ENCODE measurements at places on chromosomes 7 and 10.

- DNase-seq, result no peak
Observed at GRCh38 chr7:50731703-50732582, 50.8 kb downstream of the GRB10 start.

- DNase-seq, result no peak
Observed at GRCh38 chr10:132457328-132458070, 60.5 kb downstream of the PWWP2B start.

DNA sequence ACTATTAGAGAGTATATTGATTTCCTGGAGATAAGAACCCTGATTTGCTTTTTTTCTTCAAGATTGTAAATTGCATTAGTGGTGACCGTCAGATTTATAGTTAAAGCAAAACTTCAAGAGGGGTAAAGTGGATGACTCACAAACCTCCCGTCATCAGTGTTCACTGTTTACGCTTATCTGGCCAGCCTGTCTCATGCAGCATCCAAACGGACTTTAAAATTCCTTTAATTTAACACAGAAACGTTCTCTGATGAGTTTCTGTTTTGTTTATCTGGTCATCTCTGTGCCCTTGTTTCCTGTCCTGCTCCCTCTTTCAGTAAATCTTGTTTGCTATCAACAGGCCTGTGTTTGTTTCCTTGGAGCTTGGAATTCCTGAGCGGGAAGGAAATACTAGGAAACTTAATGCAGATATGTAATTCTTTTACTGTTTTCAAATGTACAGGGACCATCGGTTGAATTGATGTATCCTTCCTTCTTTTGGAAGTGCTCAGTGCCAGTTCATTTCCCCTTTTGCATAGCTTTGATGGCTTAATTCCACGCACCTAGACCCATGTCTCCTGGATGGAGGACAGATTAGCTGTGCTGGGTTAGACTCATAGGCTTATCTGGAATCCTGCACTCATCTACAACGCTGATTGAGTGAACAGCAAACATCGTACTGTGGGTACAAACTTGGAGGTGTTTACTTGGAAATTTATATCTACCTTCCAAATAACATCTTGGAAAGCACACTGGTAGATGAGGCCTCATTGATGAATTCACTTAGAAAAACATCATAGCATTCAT lies 21.3 kb downstream of the PTPRE start:
- no peak for DNase-seq

GRCh38 chr10:14381475-14381874 lies 50.8 kb upstream of the FRMD4A start:
- no peak for DNase-seq

DNA sequence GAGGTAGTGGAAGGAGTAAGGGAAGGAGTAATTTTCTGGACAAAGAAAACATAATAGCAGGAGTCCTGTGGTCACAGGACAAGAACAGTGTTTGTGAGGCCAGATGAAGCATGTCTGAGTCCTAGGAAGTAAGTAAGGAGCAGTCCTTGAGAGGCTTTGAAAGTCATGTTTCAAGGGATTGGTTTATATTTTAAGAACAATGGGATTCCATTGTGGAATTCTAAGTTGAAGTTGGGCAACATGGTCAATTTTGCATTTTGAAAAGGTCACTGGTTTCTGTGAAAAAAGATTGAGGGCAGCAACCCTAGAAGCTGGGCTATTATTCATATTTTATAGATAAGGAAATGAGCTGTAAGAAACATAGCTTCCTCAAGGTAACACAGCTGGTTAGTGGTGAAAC lies 10.8 kb upstream of the SLC25A28 start:
- no peak for DNase-seq

DNA sequence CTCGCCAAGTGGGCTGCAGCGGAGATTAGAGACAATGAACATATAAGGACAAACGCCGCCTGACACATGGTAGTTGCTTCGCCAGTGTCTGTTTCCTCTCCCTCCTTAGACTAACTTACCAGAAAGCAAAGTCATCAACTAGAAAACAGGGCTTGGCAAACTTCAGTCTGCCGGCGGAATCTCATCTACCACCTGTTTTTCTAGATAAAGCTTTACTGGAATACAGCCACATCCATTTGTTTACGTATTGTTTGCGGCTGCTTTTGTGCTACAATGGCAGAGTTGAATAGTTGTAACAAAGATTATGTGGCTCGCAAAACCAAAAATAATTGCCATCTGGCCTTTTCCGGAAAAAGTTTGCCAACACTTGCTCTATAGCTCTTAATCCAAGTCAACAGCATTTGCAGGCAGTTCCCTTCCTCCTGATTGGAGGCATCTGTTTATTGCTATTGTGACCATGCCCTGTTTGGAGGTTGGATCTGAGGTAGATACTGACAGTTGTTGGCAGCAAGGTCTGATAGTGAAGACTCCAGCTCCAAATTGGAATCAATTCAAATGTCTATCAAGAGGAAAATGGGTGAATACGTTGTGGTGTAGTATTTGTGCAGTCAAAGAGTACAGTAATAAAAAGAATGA lies 260.6 kb downstream of the POU6F2 start:
- DNase-seq, result no peak

GRCh38 chr7:40979296-40979695 lies 723.6 kb downstream of the INHBA start:
- no peak for DNase-seq

DNA sequence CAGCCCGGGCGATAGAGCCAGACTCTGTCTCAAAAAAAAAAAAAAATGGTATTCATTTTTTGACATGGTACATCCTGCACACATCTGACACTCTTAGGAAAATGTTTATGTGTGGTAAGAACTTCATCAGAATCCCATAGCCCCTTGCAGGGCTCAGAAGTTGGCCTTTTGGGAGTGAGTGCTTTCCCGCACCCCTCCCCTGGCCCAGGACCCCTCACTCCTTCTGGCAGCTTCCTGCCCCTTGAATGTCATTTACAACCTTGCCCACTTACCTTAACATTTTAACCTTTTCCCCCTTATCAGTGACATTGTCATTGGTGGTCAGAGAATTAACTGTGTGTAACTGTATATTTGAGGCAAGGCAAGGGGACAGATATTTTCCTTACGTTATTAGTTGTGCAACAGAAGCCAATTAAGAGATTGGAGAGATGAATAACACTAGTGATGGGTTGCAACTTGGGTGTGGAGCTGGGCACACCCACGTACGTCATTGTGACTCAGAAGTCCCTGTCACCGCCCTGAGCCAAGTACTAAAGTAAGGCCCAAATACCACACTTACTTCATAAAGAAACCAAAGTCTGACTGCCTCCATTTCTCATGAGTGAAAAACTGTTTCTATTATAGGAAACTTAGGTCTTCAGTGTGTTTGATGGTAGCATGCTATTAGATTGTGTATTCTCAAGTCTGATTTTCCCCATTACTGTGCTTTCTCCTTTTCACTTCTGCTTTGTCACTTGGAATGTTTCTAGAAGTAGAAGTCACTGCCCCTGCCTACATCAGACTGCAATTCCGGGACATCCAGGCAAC lies 31.6 kb downstream of the OGDH start:
- DNase-seq, result peak; percentile 77

DNA sequence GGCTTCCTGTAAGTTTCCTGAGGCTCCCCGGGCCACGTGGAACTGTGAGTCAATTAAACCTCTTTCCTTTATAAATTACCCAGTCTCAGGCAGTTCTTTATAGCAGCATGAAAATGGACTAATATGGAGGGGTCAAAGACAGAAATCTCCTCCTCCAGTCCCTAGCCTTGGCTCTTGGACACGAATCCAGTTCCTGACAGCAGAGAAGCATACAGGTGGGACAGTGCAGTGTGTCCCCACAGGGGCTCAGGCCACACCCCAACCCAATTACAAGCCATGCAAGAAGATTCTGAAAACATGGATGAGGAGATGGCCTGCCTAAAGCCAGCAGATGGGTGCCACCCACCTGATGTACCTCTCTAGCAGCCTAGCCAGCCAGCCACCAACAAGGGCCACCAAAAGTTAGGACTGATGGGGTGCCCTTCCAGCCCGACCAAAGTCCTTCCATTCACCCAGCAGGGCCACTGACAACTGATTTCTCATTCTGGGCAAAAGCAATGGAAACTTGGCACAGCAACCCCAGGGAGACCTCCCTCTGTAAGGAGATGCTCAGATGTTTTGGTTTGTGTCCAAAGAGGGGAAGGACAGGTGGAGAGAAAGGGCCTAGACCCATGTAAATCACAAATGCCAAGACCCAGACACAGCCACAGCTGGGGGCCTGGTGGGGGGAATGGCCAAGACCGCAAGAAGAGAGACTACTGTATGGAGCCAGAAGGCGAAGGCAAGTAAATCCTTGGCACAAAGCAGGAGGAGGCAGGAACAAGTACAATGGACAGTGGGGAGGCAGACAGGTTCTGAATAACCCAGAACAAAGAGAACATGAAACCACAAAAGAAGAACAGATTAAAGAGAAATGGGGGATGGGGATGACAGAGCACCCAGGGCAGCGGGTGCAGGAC lies 13.6 kb downstream of the GPRIN2 start:
- DNase-seq, result no peak

GRCh38 chr10:287026-287709 lies 151.9 kb downstream of the ZMYND11 start:
- DNase-seq, result no peak

- DNase-seq, result no peak
Observed at GRCh38 chr7:151372612-151373265, 31.1 kb downstream of the NUB1 start.

DNA sequence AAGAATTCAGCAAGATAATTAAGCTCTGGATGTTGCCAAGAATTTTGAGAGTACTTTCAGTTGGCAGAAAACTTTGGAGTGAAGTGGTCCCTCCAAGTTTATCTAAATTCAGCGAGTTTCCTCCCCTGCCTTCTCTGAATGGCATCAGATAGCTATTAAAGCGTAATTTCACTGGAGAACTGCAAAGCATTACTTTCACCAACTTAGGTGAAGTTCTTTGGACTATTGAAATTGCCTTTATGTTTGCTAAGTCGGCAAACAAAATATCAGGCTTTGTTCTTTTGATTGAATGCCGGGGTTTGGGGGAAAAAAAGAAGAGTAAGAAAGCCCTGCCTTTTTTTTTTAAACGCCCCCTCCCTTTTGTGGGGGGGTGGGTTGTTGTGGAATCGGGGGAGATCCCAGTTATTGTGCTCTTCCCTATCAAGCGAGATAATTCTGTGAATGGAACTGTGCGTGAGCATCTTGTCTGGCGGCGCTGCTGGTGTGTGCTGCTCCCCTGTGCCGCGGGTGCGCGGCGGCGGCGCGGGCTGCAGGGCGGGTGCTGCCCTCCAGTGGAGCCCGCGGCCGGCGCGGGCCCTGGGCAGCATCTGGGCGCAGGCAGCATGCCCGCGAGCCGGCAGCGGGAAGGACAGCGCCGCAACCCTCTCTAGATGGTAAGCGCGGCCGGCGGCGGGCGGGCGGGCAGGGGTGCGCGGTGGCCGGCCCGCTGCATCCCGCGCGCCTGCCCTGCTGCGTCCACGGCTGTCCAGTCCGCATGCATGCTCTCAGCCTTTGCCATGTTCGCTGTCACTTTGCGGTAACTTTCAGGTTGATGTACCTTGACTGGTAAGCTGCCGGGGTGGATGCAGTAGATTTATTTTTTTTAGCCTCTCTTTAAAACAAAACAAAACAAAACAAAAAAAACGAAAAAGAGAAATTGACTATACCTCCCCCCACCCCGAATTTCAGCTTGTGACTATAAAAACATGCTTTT lies 176.5 kb downstream of the TCF7L2 start:
- peak; percentile 28 for DNase-seq

GRCh38 chr7:35697414-35698175 lies 2.7 kb upstream of the HERPUD2 start:
- DNase-seq, result no peak

GRCh38 chr7:103063895-103064294 lies 10.7 kb downstream of the FBXL13 start:
- no peak for DNase-seq

- no peak for DNase-seq
Observed at GRCh38 chr10:88975377-88975720, 15.2 kb upstream of the FAS start.

- peak; percentile 15 for DNase-seq
Observed at GRCh38 chr10:22655312-22655981, 58.9 kb downstream of the PIP4K2A start.

DNA sequence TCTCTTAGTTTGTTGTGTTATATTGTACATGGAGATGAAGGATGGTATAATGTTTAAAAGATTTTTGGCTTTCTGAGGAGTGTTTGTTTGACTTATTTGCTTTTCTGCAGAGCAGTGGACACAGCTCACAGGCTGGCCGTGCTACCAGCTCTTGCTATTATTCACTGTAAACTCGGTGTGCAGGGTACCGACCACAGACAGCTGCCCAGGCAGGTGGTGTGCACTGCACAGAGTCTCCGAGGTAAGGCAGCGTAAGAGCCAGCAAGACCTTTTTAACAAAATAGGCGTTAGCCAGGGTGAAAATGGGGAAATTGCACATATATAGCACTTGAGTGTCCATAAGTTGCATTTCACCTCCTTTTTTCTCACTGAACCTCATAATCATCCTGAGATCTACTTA lies 438.0 kb downstream of the CNTNAP2 start:
- no peak for DNase-seq

- DNase-seq, result no peak
Observed at GRCh38 chr10:37246637-37247036, 121.2 kb downstream of the ANKRD30A start.

- no peak for DNase-seq
Observed at GRCh38 chr7:117654780-117655179, 175.0 kb downstream of the CFTR start.

- DNase-seq, result no peak
Observed at GRCh38 chr7:134919240-134919641, 67.1 kb upstream of the AGBL3 start.

DNA sequence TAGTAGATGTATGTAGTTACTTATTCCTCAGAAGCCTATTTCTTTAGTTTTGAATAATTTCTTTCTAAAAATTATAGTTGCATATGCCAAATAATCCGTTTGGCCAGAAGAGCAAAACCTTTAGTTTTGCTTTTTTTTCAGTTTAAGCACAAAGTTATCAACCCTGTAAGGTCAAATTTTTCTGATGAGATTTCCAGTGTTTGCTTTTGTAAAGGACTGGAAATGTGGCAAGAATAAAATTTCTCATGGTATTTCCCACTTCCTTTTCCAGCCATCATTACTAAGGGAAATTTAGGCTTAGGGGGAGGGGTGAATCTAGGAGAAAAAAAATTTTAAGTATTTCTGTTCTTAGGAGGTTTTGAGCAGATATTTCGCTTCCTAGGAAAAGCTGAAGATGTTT lies 7.6 kb downstream of the CALD1 start:
- no peak for DNase-seq

DNA sequence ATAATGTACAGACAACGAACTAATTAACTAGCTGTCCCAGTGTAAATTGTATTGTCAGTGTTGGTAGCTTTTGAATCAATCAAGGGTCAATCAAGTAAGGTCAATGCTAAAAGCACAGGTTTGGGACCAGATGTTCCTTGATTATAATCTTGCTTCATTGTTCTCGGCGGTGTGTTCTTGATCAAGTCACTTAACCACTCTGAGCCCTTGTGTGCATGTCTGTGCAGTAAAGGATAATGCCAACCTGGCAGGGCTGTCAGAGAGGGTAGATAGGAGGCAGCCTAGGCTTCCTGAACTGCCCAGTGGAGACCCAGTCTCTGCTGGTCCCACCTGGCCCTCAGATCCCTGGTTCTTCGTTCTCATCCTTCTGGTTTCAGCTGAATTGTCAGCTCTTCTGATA lies 221.0 kb downstream of the EMX2 start:
- DNase-seq, result no peak

Data from GM10248 (cell line).